ENCODE measurements at places on chromosomes 3 and 15.

- DNase-seq: peak; percentile 55
Observed at GRCh38 chr15:47514200-47514652, 203.1 kb upstream of the SEMA6D start.

DNA sequence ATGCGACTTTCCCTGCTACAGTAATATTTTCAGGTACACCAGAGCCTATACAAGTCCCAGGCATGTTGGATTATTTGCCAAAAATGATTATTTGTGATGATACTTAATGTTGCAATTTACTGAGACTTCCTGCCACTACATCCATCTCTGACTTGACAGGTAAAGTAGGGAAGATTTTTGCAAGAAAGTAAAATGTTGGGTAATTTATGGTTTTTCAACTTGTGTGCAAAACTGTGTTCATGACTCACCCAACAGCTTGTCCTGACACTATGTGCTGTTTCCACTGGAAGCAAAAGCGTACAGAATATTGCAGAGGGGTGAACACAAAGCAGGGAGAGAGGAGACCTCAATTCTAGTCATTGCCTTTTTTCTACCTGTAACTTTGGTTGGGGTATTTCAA lies 5.4 kb upstream of the CRBN start:
- DNase-seq: no peak

- peak; percentile 89 for DNase-seq
Observed at GRCh38 chr15:78988361-78988911, 43.6 kb upstream of the CTSH start.

DNA sequence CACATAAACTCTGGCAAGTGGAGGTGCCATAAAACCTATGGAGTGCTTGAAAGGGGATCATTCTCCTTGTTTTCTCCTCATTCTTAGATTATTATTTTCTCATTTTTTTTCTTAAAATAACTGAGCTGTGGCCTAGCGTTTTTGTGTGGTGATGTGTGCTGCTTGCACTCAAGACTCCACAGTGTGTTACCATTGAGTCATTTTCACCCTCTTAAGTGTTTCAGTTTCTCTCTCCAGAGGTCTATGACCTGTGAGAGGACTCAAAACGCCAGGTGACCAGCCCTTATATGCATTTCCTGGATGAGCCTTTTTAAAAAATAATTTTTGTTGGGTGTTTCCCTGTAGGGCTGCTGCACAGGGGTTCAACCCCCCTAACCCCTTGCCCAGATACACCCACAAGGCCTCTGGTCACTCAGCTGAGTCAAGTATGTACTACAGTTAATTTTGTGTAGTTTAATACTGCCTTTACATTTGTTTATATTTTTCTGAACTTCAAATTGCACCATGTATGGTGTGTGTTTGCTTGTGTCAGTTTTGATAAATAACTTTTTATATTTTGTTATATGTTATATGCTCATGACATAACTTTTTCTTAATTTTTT lies 15.4 kb upstream of the BTLA start:
- no peak for DNase-seq

- no peak for DNase-seq
Observed at GRCh38 chr15:54082836-54083492, 104.7 kb downstream of the UNC13C start.

DNA sequence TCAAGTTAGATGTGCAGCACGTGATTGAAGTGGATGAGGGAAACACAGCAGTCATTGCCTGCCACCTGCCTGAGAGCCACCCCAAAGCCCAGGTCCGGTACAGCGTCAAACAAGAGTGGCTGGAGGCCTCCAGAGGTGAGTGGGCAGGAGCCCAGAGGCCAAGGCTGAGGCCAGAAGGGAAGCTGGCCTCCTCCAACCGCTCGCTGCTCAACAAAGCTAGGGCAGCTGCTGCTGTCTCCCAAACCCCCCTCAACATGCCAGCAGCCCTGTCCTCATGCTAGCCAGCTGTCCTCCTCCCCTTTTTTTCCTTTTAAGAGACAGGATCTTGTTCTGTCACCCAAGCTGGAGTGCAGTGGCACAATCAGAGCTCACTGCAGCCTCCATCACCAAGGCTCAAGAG lies 57.0 kb downstream of the BOC start:
- DNase-seq: no peak

- no peak for DNase-seq
Observed at GRCh38 chr3:5296362-5296761, 108.9 kb downstream of the EDEM1 start.

- DNase-seq: no peak
Observed at GRCh38 chr15:82750831-82751180, 41.1 kb upstream of the AP3B2 start.

GRCh38 chr15:77907824-77908751 lies 169.4 kb downstream of the TBC1D2B start:
- no peak for DNase-seq

GRCh38 chr3:172052405-172052804 lies 13.0 kb downstream of the FNDC3B start:
- no peak for DNase-seq

- no peak for DNase-seq
Observed at GRCh38 chr15:94266789-94267188, 35.4 kb downstream of the MCTP2 start.

DNA sequence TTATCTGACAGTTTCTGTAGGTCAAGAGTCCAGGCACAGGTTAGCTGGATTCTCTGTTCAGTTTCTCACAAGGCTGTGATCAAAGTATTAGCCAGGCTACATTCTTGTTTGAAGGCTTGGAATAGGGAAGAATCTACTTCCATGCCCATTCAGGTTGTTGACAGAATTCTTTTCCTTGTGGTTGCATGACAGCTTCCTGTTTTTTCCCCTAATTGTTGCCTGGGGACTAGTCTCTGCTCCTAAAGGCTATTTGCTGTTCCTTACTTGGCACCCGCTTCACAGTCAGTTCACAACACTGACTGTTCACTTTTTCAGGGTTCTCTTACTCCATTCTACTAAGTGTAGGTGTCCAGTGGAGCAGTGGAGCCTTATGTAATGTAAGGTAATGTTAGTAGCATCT lies 115.4 kb upstream of the GBE1 start:
- DNase-seq: no peak

GRCh38 chr15:72685301-72685924 lies 569 bp downstream of the HIGD2B start:
- no peak for DNase-seq

Measured in fibroblast of skin of left biceps (primary cell).